ENCODE measurements at places on chromosomes 1 and 21.

DNA sequence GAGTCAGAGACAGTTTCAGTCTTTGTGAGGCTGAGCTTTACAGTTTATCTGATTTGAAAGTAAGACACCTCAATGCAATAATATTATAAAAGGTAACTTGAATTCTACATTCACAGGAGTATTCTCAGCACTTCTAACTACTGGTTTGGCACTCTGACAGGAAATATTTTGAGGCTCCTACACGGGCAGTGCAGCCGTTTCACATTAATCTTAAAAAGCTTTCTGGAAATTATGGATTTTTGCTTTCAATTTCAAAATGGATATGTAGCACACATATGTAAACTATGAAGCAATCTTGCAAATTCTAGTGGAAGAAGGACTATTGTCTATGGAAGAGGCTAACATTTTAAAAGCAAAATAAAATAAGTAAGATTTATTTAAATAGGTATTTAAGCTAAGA is 262.9 kb upstream of the SNX7 start:
- DNase-seq, result no peak

DNA sequence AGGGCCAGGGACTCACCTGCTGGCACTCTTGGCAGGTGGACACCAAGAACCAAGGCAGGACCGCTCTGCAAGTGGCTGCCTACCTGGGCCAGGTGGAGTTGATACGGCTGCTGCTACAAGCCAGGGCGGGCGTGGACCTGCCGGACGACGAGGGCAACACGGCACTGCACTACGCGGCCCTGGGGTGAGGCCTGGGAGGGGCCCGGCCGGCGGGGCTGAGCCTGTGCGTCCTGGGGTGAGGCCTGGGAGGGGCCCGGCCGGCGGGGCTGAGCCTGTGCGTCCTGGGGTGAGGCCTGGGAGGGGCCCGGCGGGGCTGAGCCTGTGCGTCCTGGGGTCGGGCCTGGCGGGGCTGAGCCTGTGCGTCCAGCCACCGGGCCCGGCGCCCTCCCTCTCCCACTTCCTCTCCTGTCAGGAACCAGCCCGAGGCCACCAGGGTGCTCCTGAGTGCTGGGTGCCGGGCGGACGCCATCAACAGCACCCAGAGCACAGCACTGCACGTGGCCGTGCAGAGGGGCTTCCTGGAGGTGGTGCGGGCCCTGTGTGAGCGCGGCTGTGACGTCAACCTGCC is 4.6 kb upstream of the MMP23B start:
- DNase-seq, result no peak

DNA sequence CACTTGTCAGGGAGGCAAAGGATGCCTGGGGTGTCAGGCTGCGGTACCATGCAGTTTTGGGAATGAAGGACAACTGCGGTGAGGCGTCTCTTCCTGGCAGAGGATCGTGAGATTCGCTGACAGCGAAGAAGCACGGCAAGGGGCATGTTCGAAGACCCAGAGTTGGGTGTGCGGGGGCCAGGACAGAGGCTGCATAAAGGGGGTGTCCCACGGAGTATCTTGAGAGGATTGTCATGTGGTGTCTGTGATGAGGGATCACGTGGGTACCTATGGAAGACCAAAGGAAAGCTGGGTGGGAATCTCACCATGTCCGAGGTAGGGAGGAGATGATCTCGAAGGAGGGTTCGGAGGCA is 372 bp downstream of the SLC25A44 start:
- DNase-seq, result no peak

DNA sequence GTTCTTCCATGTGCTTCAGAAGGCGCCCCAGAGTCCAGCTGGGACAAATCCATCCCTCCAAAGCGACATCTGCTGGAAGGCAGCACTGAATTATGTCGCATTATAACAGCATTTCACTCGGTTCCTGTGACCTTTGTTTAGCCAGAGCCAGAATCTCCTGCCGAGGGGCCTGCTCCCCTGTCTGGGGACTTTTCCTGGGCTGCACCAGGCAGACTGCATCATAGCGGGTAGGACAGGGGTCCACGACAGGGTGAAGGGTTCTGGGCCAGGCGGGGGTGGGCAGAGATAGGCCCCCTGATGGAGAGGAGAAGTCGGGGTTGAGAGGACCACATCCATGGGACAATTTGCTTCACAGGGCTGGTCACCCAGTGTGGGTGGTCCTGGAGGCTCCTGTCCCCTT is 276.9 kb downstream of the MATN1 start:
- no peak for DNase-seq

DNA sequence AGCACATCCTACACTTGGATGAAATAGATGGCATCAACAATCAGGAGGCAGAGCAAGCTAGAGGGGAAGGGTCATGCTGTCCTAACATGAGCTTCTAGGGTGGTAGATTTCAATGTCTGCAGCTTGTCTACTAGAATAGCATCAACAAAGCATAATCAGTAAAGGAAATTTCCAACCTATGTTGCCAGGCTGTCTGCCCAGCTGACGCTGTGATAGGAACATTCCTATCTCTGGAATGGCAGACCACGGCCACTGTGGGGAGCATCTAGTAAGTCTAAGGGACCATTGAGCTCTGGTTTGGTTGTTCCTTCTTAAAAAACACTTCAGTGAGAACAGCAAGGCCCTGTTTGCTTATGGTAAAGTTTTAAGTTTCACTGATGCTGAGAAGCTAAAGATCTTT is 206.8 kb downstream of the PAPPA2 start:
- DNase-seq, result no peak

GRCh38 chr1:221604948-221605347 is 136.9 kb downstream of the DUSP10 start:
- DNase-seq, result no peak
